ENCODE measurements at places on chromosomes 2 and 18.

DNA sequence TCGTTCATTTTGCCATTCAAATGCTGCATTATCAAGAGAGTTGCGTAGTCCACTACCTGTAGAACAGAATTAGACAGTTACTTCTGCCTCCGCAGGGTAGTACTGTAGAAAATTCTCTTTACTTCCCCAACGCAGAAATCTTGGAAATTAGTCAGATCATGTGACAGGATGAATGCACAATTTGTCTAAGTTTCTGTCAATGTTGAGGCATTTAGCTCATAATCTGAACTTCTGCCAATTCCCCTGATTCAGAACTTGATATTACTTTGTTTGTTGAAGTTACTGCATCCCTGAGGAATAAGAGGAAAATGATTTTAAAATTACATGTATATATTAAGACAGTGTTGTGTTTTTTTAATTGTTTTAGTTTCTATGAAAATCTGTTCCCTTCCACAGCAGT, 83.4 kb downstream of the TTC27 start:
- no peak for DNase-seq

DNA sequence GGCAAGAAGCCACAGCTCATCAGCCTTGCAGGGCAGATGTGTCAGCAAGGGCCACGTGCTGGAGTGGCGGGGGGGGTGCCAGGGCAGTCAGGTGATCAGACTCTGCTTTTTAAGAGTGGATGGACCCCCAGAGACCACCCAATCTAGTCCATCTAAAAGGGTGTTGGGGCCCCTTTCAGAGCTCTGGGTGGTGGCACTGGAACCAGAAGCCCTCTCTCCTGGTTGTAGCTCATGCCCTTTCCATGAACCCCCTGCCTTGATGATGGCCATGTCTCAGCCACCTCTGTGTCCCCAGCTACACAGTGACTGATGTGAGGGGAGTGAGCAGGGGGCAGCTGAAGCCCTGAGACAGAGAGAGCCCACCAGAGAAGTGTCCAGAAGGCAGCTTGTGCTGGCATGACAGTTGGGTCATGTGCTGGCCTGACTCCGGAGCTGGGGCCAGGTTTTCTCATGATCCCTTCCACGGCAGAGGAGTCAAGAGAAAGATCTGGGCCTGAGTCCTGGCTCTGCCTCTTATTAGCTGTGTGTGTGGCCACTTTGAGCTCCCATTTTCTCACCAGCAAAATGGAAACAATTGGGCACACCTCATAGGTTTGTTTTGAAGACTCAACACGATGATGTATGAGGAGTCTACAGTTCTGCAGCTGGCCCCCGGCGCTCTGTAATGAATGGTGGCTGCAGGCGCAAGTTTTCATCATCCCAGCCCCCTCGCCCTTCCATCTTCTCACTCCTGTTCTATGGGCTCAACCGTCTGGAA, 195.7 kb downstream of the ZFP36L2 start:
- no peak for DNase-seq

GRCh38 chr2:152468899-152469692, 134.1 kb downstream of the FMNL2 start:
- no peak for DNase-seq

DNA sequence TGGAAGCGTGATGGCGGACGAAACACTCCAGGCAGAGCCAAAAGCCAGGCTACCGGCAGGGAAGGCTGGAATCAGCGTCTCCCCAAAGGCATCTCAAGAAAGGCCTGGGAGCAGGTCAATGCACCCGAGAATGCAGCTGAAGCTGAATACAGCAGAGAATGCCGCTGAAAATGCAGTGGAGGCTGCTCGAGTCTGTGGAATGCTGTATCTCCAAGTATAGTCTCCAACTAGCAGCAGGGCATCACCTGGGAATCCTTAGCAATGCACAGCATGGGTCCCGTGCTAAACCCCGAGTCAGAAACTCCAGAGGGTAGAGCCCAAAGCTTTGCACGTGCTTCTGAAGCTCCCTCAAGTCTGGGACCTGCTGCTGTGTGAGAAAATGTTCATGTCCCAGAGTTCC, 191.1 kb upstream of the ALKAL2 start:
- DNase-seq: no peak

Measured in ureter (tissue), 1 donor.